ENCODE measurements at places on chromosomes 4 and X. TPM values are rescaled to one million over a fixed set of nuclear protein-coding genes. Genes with fewer than 3 reads are reported as not detected.

LIN54 gene
- total RNA-seq: 6.2 TPM

TCEAL2 gene
- total RNA-seq: not detected

FAT1 gene
- total RNA-seq: 190 TPM

SLC4A4 gene
- total RNA-seq: 0.97 TPM

PCSK1N gene
- total RNA-seq: 16.0 TPM

LUZP4 gene
- not detected for total RNA-seq

LCORL gene
- total RNA-seq: 2.9 TPM

AIMP1 gene
- total RNA-seq: 47.9 TPM

PPP2R3B gene
- total RNA-seq: 21.1 TPM

COX7B2 gene
- not detected for total RNA-seq

TBX22 gene
- not detected for total RNA-seq

ANKRD37 gene
- 3.4 TPM for total RNA-seq

GYPB gene
- not detected for total RNA-seq

SULT1B1 gene
- total RNA-seq: not detected

DCK gene
- 16.1 TPM for total RNA-seq

RBM47 gene
- 36.7 TPM for total RNA-seq

L1CAM gene
- total RNA-seq: 19.5 TPM

F11 gene
- total RNA-seq: not detected

AKAP4 gene
- not detected for total RNA-seq

YIPF6 gene
- total RNA-seq: 30.5 TPM

GPRASP2 gene
- 4.8 TPM for total RNA-seq

GDPD2 gene
- total RNA-seq: 0.03 TPM

ATOH1 gene
- not detected for total RNA-seq

SMIM10L2A gene
- total RNA-seq: 0.22 TPM

PABPC5 gene
- total RNA-seq: not detected

FREM3 gene
- not detected for total RNA-seq

BMPR1B gene
- total RNA-seq: 6.0 TPM

PWWP3B gene
- not detected for total RNA-seq

CPEB2 gene
- total RNA-seq: 4.7 TPM

BDH2 gene
- 9.1 TPM for total RNA-seq

MTNR1A gene
- 0.88 TPM for total RNA-seq

SLC6A14 gene
- total RNA-seq: not detected

TREX2 gene
- total RNA-seq: 1.6 TPM

MAOA gene
- total RNA-seq: 0.80 TPM

ZNF157 gene
- total RNA-seq: not detected

PLP1 gene
- total RNA-seq: not detected

MMGT1 gene
- 20.4 TPM for total RNA-seq

ADAM29 gene
- not detected for total RNA-seq

TMEM154 gene
- total RNA-seq: 0.07 TPM

LRCH2 gene
- 0.05 TPM for total RNA-seq

FAM114A1 gene
- total RNA-seq: 39.7 TPM

Measured in A549 treated with dexamethasone at 1 μM for 4 hours (cell line).